ENCODE measurements at places on chromosomes 7 and 10.

DNA sequence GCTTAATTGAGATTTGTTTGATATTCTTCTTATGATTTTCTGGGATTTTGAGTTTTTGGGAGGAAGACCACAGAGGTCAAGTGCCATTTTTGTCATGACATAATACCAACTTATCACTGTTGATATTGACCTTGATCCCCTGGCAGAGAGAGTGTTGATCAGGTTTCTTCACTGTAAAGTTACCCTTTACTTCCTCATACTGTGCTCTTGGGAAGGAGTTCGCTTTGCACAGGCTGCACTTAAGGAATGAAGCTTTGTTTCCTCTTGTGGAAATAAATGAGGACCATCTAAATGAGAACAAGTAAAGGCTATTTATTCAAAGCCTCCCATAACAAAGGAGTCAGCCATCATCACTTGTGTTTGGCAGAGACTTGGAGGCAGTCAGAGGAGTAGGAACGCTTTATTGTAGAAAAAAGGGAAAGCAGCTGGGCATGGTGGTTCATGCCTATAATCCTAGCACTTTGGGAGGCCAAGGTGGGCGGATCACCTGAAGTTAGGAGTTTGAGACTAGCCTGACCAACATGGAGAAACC is 16.1 kb downstream of the ST7 start:
- no peak for DNase-seq

DNA sequence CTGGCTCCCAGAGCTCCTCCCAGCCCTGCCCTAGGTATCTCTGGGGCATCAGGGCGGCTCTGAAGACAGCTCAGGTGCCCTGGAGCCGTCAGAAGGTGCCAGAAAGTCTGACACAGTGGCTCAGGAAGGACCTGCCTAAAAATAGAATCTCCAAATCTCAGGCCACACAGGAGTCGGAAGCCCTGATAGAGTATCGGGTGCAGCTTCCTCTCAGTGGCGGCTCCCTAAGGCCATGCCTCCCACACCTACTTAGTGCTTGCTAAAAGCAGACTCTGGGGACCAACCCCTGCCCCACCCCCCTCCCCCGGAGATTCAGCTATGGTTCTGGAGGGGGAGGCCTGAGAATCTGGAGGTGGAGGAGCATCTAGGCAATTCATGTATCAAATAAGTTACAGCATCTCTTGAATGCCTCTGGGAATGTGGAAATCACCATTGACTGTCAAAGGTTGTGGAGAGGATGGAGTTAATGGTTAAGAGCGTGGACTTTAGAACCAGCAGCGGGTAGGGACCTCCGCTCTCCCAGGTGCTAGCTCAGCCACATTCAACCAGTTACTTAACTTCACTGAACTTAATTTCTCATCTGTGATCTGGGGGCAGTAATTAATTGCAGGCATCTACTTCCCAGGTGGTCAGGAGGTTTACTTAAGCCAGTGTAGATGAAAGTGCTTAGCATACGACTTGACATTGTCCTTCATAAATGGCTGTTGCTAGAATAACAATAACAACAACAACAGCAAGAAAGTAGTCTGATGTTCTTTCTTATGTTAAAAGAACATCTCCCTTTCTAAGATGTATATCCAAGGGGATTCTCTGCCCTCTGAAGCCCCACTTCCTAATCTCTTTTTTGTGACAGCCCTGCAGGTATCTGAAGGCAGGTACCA is 38.6 kb upstream of the MXI1 start:
- no peak for DNase-seq

DNA sequence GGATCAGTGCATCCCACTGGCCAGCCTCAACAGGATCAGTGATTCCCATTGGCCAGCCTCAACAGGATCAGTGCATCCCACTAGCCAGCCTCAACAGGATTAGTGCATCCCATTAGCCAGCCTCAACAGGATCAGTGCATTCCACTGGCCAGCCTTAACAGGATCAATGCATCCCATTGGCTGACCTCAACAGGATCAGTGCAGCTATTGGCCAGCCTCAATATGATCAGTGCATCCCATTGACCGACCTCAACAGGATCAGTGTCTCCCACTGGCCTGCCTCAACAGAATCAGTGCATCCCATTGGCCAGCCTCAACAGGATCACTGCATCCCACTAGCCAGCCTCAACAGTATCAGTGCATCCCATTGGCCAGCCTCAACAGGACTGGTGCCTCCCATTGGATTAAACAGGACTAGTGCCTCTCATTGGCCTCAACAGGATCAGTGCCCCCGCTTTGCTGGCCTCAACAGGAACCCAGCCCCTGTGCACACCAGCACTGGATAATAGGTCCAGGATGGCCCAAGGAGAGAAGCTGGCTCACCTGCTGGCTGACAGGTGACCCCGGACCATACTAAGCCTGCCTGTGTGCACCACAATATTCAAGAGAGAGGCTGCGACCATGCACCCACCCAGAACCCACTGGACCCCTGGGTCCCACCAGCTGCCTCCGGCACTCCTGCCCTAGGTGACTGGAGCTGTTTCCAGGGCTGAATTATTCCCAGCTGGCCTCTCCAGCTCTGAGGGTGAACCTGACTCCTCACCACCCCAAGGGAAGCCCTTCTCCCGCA is 59.9 kb downstream of the PDGFA start:
- no peak for DNase-seq

DNA sequence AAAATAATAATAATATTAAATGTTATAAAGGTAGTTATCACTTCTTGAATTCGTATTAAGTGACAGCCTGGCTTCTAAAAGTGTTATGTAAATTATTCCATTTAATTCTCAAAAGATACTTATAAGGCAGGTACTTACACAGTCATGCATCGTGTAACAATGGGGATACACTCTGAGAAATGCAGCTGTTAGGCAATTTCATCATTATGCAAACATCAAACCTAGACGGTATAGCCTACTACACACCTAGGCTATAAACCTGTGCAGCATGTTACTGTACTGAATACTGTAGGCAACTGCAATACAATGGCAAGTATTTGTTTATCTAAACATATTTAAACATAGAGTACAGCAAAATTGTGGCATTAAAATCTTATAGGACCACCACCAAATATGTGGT is 1.5 kb downstream of the IFIT1 start:
- no peak for DNase-seq

- no peak for DNase-seq
Measured at GRCh38 chr7:18939771-18940592, 177.5 kb downstream of the TWIST1 start.

DNA sequence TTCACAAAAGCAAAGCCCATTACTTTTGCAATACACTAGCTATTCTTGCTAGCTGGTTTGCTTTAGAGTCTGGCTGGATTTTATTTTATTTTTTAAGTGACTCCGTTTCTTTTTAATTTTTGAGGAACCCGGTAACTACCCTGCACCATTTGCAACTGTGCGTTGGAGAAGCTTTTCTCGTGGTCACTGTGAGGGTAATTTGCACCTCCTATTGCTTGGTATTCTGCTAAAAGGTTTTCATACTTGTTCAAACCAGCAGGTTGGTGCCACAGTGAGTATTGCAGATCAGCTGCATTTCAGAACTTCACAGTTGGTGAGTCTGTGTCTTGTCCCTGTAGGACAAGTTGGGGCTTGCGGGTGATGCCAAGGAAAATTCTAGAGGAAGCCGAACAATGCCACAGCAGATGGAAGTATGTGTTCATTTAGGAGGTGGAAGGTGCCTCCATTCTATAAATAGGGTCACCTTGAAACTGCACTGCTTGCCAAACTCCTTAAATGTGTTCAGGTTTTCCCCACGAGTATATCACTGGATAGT is 3.9 kb upstream of the NMT2 start:
- no peak for DNase-seq

- DNase-seq = no peak
Measured at GRCh38 chr10:22723343-22723779, 9.0 kb upstream of the PIP4K2A start.

DNA sequence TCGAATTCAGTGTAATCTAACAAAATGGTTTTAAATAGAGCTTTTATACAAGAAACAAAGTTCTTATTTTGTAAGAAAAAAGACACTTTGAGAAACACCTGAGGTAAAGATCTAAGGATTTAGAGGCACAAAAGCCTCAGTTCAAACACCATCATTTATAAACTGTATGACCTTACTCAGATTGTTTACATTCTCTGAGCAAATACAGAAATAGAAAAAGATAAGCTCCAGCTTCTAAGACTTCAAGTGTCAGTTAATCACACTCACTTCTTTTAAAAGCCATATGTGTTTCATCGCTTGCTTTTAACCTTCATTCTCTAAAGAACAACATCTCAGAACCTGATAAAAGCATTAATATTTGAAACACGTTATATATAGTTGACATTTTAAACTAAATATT is 27.9 kb downstream of the CADPS2 start:
- no peak for DNase-seq

GRCh38 chr10:76036111-76036940 is 604.9 kb downstream of the LRMDA start:
- DNase-seq = peak; percentile 28

DNA sequence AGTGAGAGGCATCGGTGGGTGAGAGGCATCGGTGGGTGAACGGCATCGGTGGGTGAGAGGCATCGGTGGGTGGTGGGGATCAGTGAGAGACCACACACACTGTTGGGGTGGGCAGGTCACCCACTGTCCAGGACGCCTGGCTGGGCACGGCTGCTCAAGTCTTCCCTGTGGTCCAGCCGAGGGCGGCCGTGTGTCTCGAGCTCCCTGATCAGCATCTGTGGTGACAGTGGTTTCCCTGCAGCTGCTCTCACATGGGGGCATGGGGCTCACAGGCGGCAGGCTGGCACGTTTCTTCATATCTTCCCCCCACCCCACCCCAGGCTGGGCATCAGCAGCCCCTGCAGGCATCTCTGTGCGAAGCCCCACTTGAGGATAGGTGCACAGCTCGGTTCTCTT is 78.2 kb downstream of the NKX6-2 start:
- DNase-seq = no peak

DNA sequence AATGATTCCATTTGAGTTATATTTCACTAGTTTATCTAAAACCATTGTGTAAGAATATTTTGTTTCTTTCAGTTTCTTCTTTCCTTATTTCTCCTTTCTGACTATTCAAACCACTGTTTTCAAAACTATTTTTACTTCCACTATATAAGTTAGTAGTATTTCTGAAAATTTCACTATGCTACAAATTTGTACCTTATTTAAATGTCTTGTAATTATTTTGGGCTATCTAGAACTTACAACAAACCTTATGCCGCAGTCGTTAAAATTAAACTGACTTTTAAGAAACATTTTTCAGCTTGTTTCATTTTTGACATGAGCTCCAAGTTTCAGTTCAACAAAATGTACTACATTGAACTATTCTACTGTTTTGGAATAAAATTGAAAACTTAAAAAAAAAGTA is 1.8 kb downstream of the TFEC start:
- no peak for DNase-seq

- peak; percentile 12 for DNase-seq
Measured at GRCh38 chr10:78981257-78981969, 87.4 kb upstream of the ZMIZ1 start.

GRCh38 chr7:46630031-46630430 is 709.0 kb upstream of the IGFBP3 start:
- DNase-seq = no peak

DNA sequence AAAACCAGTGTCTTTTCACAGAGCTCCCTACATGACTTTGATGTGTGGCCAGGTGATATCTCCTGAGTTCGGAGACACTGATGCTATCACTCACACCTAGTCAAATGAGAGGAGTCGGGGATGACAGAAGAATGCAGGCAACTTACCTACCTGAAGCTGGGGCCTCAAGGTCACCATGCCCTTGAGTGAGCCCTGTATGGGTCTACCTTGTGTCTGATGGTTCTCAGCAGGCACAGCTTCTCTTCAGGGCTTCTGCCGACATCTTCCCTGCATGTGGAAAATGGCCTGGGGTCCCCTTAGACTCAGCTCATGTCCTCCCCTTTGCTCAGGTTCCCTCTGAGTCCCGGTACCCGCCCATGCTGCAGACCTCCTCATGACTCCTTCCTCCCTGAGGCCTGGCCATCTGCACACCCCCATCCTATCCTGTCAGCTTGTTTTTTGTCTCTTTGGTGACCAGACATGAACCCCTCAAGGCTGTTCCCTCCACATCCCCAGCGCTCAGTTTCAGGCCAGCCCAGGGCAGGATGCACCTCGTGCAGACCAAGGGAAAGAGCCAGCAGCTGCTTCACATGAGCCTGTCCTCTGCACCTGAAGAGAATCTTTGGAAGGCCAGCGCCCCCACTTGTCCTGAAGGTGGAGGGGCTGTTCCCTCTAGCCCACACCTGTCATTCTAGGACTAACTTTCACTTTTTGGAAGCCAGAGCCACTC is 74.6 kb upstream of the GDF10 start:
- DNase-seq = no peak

- no peak for DNase-seq
Measured at GRCh38 chr10:63543576-63543962, 22.4 kb downstream of the REEP3 start.

DNA sequence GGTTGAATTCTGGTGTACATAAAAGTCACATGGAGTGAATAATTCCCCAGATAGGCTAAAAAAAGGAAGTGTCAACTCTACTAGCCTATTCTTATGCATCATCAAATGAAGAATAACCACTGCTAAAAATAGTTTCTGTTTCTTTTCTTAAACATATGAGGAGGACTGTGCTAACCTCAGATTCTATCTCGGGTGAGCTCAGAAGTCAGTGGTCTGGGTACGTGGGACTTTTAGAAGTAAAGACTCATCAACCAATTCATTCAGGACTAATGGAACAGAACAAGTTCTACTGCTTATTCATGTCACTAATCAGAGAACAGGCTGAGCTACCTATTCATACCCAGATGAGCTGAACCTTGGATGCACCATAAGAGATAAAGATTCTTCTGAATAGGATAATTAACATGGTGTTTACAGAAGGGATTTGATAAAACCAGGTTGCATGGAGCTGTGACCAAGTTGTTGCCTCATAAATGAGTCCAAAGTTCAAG is 9.5 kb upstream of the ASAH2 start:
- no peak for DNase-seq
